ENCODE measurements at places on chromosomes 11 and 22. TPM values are rescaled to one million over a fixed set of nuclear protein-coding genes. Genes with fewer than 3 reads are reported as not detected.
A peak's percentile ranks its signal among the peaks of the same experiment; 100 is the strongest.

The CD82 gene
- 4.8 TPM for total RNA-seq

GRCh38 chr11:129798212-129798611, 17.4 kb upstream of the TMEM45B start:
- no peak overlapping the region for H3K4me3 ChIP-seq
- H3K27ac ChIP-seq = no peak overlapping the region
- peaks cover 45% of the 10 kb centered on the region for H3K27me3 ChIP-seq
- H3K36me3 ChIP-seq = no peaks in the 10 kb centered on the region

- H3K27me3 ChIP-seq = no peaks in the 10 kb centered on the region
- no peak overlapping the region for H3K27ac ChIP-seq
- H3K4me1 ChIP-seq = no peaks in the 10 kb centered on the region
- H3K36me3 ChIP-seq = no peaks in the 10 kb centered on the region
These were observed 1334.4 kb downstream of the LRRC4C start for GRCh38 chr11:40125054-40125453.

DNA sequence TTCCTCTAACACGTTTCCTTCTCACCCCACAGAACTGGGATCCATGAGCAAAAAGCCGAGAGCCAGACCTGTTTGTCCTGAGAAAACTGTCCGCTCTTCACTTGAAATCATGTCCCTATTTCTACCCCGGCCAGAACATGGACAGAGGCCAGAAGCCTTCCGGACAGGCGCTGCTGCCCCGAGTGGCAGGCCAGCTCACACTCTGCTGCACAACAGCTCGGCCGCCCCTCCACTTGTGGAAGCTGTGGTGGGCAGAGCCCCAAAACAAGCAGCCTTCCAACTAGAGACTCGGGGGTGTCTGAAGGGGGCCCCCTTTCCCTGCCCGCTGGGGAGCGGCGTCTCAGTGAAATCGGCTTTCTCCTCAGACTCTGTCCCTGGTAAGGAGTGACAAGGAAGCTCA, 24.0 kb downstream of the CD5 start:
- no peaks in the 10 kb centered on the region for H3K36me3 ChIP-seq
- H3K4me1 ChIP-seq = 0 out of 2 replicates have a peak, but pooled peaks cover 2% of the 10 kb centered on the region
- H3K4me3 ChIP-seq = no peak overlapping the region

DNA sequence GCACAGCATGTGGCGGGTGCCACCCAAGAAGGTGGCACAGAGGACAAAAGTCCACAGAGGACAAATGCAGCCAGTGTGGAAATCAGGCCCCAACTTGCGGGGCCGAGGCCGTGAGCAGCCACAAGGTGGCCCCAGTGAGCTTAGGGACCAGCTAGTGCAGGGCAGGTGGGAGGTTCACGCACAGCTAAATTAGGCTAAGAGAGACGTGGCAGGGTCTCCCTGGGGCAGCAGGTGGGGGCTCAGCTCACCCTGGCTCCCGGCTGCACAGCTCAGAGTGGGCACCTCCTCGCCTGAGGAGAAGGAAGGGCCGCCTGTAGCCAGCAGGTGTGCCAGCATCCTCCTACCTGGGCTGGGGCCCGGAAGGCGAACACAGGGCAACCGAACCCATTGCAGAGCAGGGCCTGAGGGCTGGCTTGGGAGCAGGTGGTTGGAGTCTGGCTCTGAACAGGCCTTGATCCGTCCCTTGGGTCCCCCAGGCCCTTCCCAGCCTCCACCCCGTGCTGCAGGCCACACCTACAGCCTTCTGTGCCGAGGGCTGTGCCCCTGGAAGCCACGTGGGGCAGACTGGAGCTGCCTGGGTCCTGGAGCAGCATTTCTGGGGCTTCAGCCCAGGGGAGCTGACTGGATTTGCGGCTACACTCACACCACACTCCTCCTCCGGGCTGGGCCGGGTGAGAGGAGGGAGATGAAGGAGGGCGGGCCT, 26.1 kb upstream of the CELSR1 start:
- no peaks in the 10 kb centered on the region for H3K36me3 ChIP-seq
- DNase-seq = peak; percentile 67
- H3K27ac ChIP-seq = no peak overlapping the region
- H3K4me1 ChIP-seq = no peaks in the 10 kb centered on the region
- no peak overlapping the region for H3K4me3 ChIP-seq

DNA sequence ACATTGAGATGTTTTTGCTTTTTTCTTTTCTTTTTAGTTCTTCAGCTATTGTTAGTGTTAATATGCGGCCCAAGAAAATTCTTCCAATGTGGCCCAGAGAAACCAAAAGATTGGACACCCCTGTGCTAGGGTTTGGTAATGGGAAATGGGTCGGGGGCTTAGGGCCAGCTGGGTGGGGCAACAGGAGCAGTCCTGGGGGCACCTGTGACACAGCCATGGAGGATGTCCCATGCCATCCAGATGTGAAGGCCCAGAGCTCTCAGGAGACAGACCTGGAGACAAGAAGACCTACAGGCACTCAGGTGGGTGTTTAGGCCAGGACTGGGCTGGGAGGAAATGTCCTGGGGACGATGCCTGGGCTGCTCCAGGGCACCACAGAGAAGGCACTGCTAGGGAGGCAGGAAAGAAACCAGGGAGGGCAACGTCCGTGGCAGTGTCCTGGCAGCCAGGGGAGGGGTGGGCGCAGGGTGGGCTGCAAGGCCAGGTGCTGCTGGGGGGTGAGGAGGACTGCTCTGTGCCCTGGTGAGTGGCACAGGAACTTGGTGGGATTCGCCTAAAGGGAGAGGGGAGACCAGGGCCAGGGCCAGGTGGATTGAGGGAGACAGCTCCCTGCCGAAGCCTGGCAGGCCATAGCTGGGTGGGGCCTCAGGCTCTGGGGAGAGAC, 21.4 kb downstream of the RELT start:
- H3K27me3 ChIP-seq = no peaks in the 10 kb centered on the region
- H3K36me3 ChIP-seq = no peaks in the 10 kb centered on the region
- H3K27ac ChIP-seq = no peak overlapping the region
- H3K4me1 ChIP-seq = peaks cover 20% of the 10 kb centered on the region
- no peak for DNase-seq
- no peak overlapping the region for H3K4me3 ChIP-seq

DNA sequence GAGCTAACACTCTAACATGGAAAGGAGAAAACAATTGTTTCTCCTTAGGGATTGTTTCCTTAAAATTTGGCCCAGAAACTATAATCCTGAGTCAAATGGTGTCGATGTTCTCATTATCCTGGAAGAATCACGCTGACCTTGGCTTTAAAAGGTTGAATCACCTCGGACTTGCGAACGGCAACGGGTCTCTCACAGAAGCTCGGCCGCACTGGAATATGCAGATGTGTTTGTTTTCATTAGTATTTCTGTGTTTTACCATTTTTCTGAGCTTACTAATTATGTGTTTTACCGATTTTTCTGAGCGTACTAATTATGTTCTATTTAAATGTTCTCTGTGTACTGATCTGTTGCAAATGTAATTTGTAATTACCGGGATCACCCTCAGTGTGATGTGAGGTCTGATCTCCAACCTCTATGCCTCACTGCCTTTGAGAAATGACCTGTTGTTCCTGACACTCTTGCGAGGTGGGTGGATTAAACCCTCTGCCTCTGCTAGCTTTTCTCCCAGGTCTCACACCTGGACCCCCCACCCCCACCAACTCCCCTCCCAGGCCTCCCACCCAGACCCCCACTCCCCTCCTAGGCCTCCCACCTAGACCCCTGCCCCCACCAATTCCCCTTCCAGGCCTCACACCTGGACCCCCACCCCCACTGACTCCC, 38.3 kb upstream of the BRSK2 start:
- H3K36me3 ChIP-seq = no peaks in the 10 kb centered on the region
- no peak overlapping the region for H3K4me3 ChIP-seq
- no peaks in the 10 kb centered on the region for H3K4me1 ChIP-seq
- no peak for DNase-seq

GRCh38 chr11:37951996-37952395, 1354.0 kb upstream of the RAG2 start:
- no peak overlapping the region for H3K27ac ChIP-seq
- H3K27me3 ChIP-seq = no peaks in the 10 kb centered on the region
- no peak for DNase-seq
- no peaks in the 10 kb centered on the region for H3K4me1 ChIP-seq
- H3K4me3 ChIP-seq = no peak overlapping the region

GRCh38 chr22:42800451-42801251, 56.4 kb downstream of the ARFGAP3 start:
- H3K4me1 ChIP-seq = no peaks in the 10 kb centered on the region
- H3K4me3 ChIP-seq = no peak overlapping the region
- H3K27ac ChIP-seq = no peak overlapping the region

- no peaks in the 10 kb centered on the region for H3K36me3 ChIP-seq
- H3K4me3 ChIP-seq = no peak overlapping the region
These were observed 8.2 kb downstream of the ARRB1 start for GRCh38 chr11:75342966-75343870.

DNA sequence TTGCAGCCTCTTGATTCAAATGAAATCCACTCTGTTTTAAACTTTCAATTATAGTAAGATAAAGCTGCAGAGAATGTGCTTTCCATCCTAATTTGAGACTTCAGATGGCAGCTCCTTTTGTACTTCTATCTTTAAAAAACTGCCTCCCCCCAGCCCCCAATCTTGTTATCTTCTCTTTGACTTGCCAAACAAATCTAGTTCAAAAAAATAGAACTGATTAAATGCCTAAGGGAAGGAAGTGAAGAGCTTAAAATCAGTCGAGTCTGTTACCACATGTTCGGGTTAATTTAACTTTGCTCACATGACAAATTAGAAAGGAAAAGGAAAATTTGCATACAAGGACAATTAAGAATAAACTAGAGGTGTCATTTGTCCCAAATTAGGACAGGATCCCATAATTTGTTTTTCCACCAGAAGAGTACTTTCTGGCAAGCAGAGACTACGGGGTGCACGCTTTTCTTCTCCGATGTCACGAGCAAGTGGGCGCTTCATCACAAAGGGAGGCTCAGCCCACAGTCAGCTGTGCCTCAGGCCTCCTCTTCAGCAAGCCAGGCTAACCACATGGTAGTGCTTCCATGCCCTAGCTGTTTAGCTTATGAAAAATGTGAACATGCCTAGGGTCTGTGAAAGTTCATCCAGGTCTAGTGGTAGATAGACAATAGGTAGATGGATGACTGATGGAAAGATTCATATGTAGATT, 69.0 kb upstream of the LDLRAD3 start:
- no peak overlapping the region for H3K4me3 ChIP-seq
- H3K27ac ChIP-seq = no peak overlapping the region
- DNase-seq = no peak
- no peaks in the 10 kb centered on the region for H3K36me3 ChIP-seq

DNA sequence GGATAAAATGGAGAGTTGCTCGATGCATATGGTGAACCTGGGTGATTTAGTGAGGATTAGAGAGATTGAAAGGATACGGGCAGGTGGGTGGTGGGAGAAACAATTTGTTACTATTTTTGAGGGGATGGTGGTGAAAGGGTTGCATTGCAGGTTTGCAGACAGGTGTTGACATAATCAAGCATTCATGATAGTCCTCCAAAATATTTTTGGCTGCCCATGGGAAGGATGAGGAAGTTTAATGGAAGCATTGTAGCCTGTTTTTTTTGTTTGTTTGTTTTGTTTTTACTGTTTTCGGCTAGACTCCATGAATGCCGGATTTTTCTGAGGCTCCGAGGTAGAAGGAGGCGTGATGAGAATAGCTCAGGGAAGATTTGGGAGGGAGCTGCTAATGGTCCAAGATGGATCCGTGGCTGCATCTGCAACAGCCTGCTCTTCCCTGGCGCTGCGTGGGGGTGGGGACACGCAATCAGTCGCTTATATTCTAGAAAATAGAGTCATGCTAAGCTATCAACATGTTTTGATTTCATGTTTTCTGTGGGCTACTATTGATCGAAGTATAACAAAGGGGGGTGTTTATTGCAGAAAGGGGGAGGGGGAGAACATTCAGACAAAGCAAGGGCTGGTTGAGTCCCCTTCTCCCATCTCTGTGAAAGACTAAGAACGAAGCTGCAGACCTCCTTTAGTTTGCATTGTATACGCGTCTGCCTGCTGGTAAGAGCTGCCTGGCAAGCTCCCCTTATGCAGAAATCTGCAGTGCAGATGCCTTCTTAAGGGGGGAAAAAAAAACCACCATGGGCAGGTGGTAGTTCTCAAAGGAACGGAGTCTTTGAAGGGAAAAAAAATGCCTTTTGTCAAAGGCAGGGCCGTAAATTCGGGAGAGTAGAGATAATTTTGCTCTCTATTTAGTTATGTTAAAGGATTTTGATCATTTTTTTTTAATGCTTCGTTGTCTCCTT, 1.0 kb downstream of the RTN3 start:
- H3K36me3 ChIP-seq = no peaks in the 10 kb centered on the region
- no peaks in the 10 kb centered on the region for H3K27me3 ChIP-seq
- peak overlapping the region; percentile 75 for H3K27ac ChIP-seq
- peak; percentile 74 for DNase-seq
- peaks cover 28% of the 10 kb centered on the region for H3K4me1 ChIP-seq

DNA sequence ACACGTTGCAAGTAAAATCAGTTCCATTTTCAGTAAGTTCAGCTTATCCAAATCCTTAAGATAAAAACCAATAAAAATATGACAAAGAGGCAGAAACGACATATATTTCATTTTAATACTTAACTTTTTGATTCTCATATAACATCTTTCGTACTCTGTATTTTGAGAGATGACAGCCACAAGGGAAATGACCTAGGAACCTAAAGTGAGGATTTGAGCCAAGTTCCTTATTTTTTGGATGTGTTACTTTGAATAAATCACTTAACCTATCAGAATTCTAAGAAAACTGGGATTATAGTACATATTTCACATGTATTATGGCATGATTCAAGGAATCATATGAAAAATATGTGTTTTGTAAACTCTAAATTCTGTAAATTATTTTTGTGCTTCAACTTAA, 143.6 kb upstream of the TRPC6 start:
- no peak for DNase-seq
- H3K27me3 ChIP-seq = no peaks in the 10 kb centered on the region
- no peaks in the 10 kb centered on the region for H3K36me3 ChIP-seq
- H3K27ac ChIP-seq = no peak overlapping the region
- no peak overlapping the region for H3K4me3 ChIP-seq

- no peaks in the 10 kb centered on the region for H3K36me3 ChIP-seq
- no peaks in the 10 kb centered on the region for H3K27me3 ChIP-seq
- H3K4me1 ChIP-seq = no peaks in the 10 kb centered on the region
- H3K27ac ChIP-seq = no peak overlapping the region
These were observed 32.5 kb upstream of the NUCB2 start for GRCh38 chr11:17244046-17244445.

DNA sequence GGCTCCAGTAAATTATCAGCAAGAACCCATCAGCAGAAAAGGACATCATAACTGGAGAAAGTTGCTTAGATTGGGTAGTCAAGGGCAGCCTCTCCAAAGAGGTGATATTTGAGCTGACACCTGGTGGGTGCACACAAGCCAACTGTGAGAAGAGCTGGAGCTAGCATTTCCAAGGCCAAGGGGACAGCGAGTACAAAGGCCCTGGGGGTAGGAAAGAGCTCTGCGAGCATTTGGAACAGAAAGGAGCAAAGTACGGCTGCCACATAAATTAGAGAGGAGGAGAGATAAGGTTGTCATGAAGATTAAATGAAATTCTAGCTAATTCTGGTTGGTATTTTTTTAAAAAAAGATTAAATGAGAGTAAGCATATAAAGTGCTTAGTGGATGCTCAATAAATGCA, 21.7 kb upstream of the SMCO4 start:
- H3K36me3 ChIP-seq = no peaks in the 10 kb centered on the region
- no peak for DNase-seq
- no peak overlapping the region for H3K27ac ChIP-seq
